Urinary bladder (tissue), 4 donors: ENCODE measurements at places on chromosomes 3 and 15.

DNA sequence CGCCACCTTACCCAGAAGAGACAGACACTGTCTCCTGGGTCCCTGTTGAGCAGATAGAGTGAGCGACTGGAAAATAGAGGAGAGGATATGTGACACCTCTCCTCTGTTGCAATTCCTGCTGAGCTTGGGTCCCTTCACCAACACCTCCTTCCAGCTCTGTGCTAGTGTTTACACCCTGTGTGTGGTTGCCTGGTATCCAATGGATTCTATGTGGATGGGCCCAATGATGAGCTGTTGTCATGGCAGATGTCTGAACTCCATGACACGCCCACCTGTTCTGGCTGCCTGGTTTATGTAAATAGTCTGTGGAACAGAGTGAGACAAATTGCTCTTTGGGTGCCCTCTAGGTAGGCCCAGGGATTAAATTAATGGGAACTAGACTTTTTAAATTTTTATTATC is 23.7 kb downstream of the RBM5 start:
- no peak for DNase-seq

DNA sequence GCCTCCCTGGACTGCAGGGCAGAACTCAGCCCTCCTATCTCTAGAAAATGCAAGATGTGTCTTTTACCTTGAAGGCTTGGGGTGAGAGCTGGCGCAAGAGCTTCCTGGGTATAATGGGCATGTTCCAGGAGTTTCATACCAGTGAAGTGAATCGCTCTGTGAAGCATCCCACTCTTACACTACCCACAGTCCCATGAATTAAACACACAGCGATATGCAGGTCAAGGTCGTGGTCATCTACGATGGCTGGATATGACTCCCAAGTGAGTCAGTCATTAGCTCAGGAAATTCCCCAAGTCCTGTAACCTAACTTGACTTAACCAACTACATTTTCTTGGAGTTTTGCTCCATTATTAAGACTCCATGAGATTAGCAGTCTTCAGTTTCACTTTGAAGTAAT is 439.7 kb downstream of the NTRK3 start:
- no peak for DNase-seq

- no peak for DNase-seq
These were observed 382.7 kb downstream of the EPHA6 start for GRCh38 chr3:97197083-97197482.

GRCh38 chr15:90845201-90845949 is 23.0 kb upstream of the FURIN start:
- no peak for DNase-seq

- no peak for DNase-seq
These were observed 52.2 kb downstream of the PLXNA1 start for GRCh38 chr3:127034990-127035652.

- no peak for DNase-seq
These were observed 74.0 kb downstream of the SRGAP3 start for GRCh38 chr3:9175421-9175820.

GRCh38 chr3:40308725-40309417 is 636 bp upstream of the EIF1B start:
- DNase-seq: no peak

DNA sequence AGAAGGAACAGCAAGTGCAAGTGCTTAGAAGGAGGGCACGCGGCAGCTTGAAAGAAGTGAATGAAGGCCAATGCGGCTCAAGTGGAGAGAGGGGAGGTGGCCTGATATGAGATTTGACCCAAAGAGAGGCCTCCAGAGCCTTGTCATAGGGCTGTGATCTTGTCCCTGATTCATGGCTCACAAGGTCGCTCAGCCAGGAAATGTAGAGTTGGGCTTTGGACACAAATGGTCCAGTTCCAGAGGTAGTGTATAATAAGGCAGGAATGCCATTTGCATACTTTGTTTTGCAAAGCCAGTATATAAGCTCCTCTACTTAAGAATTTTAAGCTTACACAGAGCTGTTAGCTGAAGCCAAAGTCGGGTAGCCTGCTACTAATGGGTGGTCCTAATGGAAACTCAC is 33.7 kb downstream of the HGD start:
- DNase-seq: no peak

- DNase-seq: no peak
These were observed 87.7 kb downstream of the IGF1R start for GRCh38 chr15:98735895-98736617.
